ENCODE measurements at places on chromosomes 7 and 10. TPM values are rescaled to one million over a fixed set of nuclear protein-coding genes. Genes with fewer than 3 reads are reported as not detected.

The WDR37 gene
- 5.9 TPM for total RNA-seq

The AKR1D1 gene
- 37.0 TPM for total RNA-seq

The SP4 gene
- 4.8 TPM for total RNA-seq

The TMEM26 gene
- total RNA-seq: not detected

The CRYGN gene
- total RNA-seq: not detected

The PDE1C gene
- total RNA-seq: not detected

The CALML3 gene
- not detected for total RNA-seq

- no peaks in the 10 kb centered on the region for H3K27me3 ChIP-seq
- no peak overlapping the region for H3K27ac ChIP-seq
- H3K4me3 ChIP-seq: no peak overlapping the region
These were observed 40.0 kb upstream of the TM9SF3 start for GRCh38 chr10:96626795-96627194.

DNA sequence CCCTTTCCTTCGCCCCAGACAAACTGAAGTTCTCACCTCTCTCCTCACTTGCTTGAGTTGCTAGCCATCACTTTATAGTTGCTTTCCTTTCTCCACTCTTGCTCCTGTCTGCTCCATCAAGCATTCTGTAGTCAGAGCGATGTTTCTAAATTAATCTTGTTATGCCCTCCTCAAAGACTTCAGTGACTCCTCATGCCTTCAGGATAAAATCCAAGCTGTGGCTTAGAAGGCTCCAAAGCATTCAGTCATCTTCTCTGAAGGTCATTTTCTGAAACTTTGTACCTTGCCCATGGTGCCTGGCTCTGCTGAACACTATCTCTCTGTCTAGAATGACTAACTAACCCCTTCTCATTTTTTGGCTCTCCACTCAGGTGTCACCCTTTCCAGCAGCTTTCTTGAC, 222.4 kb upstream of the GRB10 start:
- peaks cover 12% of the 10 kb centered on the region for H3K4me1 ChIP-seq
- no peak for DNase-seq
- H3K27me3 ChIP-seq: no peaks in the 10 kb centered on the region
- no peak overlapping the region for H3K27ac ChIP-seq
- no peak overlapping the region for H3K4me3 ChIP-seq

- H3K4me1 ChIP-seq: no peaks in the 10 kb centered on the region
- H3K27me3 ChIP-seq: no peaks in the 10 kb centered on the region
- DNase-seq: no peak
- no peaks in the 10 kb centered on the region for H3K36me3 ChIP-seq
These were observed 102.3 kb upstream of the ARHGAP21 start for GRCh38 chr10:24826009-24826408.

DNA sequence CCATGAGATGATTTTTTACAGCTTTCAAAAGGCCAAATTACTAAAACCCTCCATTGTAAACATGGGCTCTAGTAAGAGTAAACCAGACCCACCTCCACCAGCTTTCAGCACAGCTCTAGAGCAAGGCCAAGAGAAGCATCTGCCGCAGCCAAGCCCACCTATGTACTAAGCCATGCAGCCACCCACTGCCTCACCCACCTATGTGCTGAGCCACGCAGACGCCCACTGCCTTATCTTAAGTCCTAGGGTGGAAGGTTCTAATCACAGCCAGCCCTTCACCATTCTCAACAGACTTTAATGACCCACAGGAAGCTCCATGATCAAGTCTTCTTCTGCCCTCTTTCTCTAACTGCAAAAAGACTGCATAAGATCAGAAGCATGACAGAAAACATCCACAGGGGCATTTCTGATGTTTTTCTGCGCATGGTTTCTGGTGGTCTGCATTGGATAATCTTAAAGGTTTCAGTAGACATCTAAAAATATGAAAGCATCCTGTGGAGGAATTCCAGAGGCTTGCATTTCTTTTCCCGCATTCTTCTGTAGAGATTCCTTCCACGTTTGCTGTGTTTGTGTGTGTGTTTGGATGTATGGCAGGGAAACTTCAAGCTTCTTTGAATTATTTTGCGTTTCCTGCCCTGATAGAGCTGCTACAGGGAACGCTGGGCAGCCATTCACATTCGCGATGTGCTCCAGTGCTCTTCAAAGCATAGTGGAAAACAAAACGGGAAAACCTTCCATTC, 286.1 kb upstream of the KLF6 start:
- DNase-seq: no peak
- H3K27me3 ChIP-seq: peaks cover 2% of the 10 kb centered on the region
- H3K4me3 ChIP-seq: no peak overlapping the region
- H3K27ac ChIP-seq: no peak overlapping the region
- no peaks in the 10 kb centered on the region for H3K4me1 ChIP-seq
- H3K36me3 ChIP-seq: no peaks in the 10 kb centered on the region

DNA sequence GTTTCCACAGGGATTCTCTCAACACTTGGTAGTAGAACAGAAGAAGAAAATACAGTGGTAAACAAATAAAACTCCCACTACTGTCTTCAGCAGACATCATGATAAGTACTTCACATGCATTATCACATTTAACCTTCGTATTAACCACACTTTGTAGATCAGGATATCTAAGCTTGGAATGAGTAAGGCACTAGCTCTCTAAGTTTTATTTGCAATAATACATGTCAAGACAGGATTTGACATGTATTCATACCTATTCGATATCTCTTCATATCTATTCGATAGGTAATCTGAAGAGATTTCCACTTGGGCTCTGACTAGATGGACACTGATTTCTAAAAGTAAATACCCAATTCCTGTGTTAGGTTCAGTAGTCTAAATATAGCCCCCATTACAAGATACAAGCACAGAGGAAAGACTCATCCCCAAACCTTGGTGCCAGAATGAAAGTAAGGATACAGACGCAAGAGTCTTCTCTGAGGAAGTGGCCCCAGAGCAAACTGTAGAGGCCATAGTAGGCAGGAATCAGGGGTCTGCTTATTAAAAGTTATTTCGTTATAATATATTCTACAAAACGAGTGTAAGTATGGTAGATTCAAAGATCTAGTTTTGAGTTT, 58.4 kb downstream of the FOXP2 start:
- H3K27me3 ChIP-seq: no peaks in the 10 kb centered on the region
- no peak overlapping the region for H3K4me3 ChIP-seq
- H3K36me3 ChIP-seq: no peaks in the 10 kb centered on the region
- no peaks in the 10 kb centered on the region for H3K4me1 ChIP-seq
- H3K27ac ChIP-seq: no peak overlapping the region

GRCh38 chr10:118568327-118568848, 27.1 kb downstream of the PRLHR start:
- peak overlapping the region; percentile 44 for H3K4me3 ChIP-seq
- H3K27ac ChIP-seq: no peak overlapping the region
- peaks cover 27% of the 10 kb centered on the region for H3K27me3 ChIP-seq
- DNase-seq: peak; percentile 59
- peaks cover 6% of the 10 kb centered on the region for H3K4me1 ChIP-seq

GRCh38 chr7:154776350-154776749, 226.6 kb downstream of the PAXIP1 start:
- H3K27ac ChIP-seq: no peak overlapping the region
- H3K4me1 ChIP-seq: no peaks in the 10 kb centered on the region
- no peaks in the 10 kb centered on the region for H3K36me3 ChIP-seq
- H3K4me3 ChIP-seq: no peak overlapping the region
- DNase-seq: no peak

- H3K27me3 ChIP-seq: no peaks in the 10 kb centered on the region
- H3K27ac ChIP-seq: no peak overlapping the region
- H3K36me3 ChIP-seq: no peaks in the 10 kb centered on the region
- H3K4me3 ChIP-seq: no peak overlapping the region
These were observed 431.2 kb upstream of the AUTS2 start for GRCh38 chr7:69166979-69167516.

DNA sequence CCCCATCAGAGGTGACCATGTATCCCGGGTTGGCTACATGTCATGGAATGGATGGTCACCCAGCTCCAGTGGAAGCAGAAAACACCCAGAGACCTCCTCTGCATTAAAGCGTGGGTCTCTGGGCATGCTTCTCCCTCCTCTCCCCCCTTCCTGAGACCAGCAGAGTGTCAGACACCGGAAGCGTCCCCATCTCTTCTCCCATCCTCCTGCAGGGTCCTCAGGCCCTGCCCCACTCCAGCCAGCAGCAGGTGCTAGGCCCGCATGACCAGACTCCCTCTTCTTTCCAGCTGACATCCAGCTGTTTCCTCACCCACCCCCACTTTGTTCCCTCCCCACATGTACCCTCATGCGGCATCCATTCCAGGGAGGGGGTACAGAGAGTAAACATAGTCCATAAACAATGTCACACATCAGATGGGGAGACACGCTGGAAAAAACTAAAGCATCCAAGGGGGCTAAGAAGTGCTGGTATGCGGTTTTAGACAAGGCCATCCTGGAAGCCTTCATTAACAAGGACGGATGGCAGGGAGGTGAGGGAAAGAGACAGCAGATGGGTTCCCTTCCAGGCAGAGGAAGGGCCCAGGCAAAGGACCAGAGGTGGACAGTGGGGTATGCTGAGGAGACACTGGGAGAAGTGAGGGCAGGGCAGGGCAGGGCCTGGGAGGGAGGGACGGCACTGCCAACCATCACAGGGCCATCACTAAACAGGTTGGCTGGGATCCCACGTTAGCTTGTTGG, 12.5 kb upstream of the SLC18A3 start:
- H3K27me3 ChIP-seq: no peaks in the 10 kb centered on the region
- no peak overlapping the region for H3K27ac ChIP-seq
- peaks cover 12% of the 10 kb centered on the region for H3K4me1 ChIP-seq
- no peaks in the 10 kb centered on the region for H3K36me3 ChIP-seq
- H3K4me3 ChIP-seq: no peak overlapping the region

DNA sequence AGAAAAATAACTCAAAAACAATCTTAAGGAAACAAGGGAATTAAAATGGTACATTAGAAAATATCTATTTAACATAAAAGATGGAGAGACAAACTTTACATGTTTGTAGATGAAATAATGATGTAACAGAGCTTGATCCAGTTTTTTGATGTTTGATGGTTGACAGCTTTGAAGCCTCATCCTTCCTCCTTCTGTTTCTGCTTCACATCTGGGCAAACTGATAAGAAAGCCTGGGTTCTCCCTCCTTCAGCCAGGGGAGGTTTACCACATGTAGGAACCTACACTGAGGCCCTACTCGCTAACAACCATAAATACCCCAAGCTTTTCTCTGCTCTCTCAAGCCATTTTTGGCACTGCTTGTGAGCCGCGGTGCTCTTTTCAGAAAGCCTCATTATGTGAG, 82.8 kb upstream of the ZNF32 start:
- H3K36me3 ChIP-seq: no peaks in the 10 kb centered on the region
- no peak overlapping the region for H3K27ac ChIP-seq
- H3K27me3 ChIP-seq: no peaks in the 10 kb centered on the region
- H3K4me1 ChIP-seq: no peaks in the 10 kb centered on the region

DNA sequence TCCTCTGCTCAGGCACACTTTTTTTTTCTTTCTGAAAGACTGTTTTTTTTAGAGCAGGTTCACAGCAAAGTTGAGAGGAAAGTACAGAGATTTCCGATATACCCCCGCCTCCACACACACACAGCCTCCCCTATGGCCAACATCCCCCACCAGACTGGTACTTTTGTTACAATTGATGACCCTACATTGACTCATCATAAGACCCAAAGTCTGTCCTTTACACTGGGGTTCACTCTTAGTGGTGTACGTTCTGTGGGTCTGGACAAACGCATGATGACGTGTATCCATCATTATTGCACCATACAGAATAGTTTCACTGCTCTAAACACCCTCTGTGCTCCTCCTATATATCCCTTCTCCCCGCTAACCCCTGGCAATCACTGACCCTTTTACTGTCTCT, 107.7 kb downstream of the RBM20 start:
- H3K27ac ChIP-seq: no peak overlapping the region
- H3K4me1 ChIP-seq: no peaks in the 10 kb centered on the region
- no peaks in the 10 kb centered on the region for H3K27me3 ChIP-seq
- no peak for DNase-seq
- H3K36me3 ChIP-seq: no peaks in the 10 kb centered on the region
- H3K4me3 ChIP-seq: no peak overlapping the region

GRCh38 chr10:92822964-92823363, 25.4 kb upstream of the EXOC6 start:
- no peaks in the 10 kb centered on the region for H3K36me3 ChIP-seq
- DNase-seq: no peak
- H3K27me3 ChIP-seq: no peaks in the 10 kb centered on the region
- no peak overlapping the region for H3K4me3 ChIP-seq
- H3K4me1 ChIP-seq: peaks cover 26% of the 10 kb centered on the region

DNA sequence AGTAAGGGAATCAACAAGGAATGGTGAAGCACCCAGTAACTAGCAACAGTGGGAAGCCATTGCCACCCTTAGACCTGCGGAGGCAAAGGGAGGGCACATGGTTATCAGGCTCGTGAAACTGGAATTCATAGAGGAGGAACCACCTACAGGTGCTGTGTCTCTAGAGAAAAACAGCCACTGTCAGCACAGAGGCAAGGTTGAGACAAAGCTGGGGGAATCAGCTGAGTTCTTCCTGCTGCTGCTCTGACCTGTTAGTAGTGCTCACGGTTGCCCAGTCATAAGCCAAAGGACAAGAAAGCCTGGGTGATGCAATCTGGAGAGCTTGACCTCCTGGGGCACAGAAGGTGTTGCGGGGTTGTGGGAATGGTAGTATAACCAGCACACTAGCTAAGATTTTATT, 110.1 kb downstream of the TPST1 start:
- peak overlapping the region; percentile 5 for H3K27ac ChIP-seq
- H3K36me3 ChIP-seq: no peaks in the 10 kb centered on the region
- no peaks in the 10 kb centered on the region for H3K27me3 ChIP-seq
- no peak for DNase-seq
- H3K4me3 ChIP-seq: no peak overlapping the region

- peaks cover 1% of the 10 kb centered on the region for H3K27me3 ChIP-seq
- H3K36me3 ChIP-seq: no peaks in the 10 kb centered on the region
- no peak overlapping the region for H3K27ac ChIP-seq
- no peak for DNase-seq
- H3K4me1 ChIP-seq: peaks cover 30% of the 10 kb centered on the region
These were observed 28.6 kb upstream of the DMBT1 start for GRCh38 chr10:122531939-122532338.

DNA sequence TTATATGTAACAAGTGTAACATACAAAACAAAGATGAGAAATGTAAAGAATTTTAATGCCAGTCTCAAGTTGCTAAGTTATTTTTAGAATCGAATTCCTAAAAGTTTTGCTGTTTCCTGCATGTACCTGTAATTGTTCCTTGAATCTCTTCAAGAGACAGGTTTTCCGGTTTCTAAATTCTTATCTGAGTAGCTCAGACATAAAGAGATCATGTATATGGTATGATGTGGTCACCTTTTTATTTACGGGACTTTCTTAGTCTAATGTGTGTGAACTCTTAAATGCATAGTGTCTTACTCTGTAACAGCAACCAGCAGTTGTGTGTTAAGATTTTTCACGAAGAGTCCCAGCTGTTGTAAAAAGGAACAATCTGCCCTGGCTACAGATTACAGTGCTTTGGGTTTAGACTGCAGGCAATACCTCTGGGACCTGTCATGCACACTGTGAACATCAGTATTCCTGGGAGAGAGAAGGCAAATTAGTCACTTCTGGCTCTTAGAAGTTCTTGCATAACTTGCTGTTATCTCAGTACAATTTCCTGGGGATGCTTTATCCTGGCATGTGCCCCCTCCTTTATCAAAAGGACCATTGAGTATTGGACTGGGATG, 263.4 kb downstream of the BICC1 start:
- no peak overlapping the region for H3K4me3 ChIP-seq
- no peak overlapping the region for H3K27ac ChIP-seq
- H3K27me3 ChIP-seq: no peaks in the 10 kb centered on the region
- DNase-seq: no peak

- H3K27me3 ChIP-seq: peaks cover 1% of the 10 kb centered on the region
- DNase-seq: no peak
- H3K4me3 ChIP-seq: no peak overlapping the region
- no peaks in the 10 kb centered on the region for H3K36me3 ChIP-seq
- no peak overlapping the region for H3K27ac ChIP-seq
These were observed 180.6 kb downstream of the ABCA13 start for GRCh38 chr7:48351900-48352299.

All from HepG2 (cell line).